HEK293T (cell line): ENCODE measurements at places on chromosomes 6 and 20.

- DNase-seq, result no peak
Observed at GRCh38 chr6:157988700-157989063, 7.0 kb downstream of the SYNJ2 start.

GRCh38 chr20:56411759-56412472 is at the start of gene CASS4:
Gene CASS4, plus strand, starts transcription at chr20:56412260. Its CDS starts 199 bp downstream, at chr20:56412459.
- no peak for DNase-seq

DNA sequence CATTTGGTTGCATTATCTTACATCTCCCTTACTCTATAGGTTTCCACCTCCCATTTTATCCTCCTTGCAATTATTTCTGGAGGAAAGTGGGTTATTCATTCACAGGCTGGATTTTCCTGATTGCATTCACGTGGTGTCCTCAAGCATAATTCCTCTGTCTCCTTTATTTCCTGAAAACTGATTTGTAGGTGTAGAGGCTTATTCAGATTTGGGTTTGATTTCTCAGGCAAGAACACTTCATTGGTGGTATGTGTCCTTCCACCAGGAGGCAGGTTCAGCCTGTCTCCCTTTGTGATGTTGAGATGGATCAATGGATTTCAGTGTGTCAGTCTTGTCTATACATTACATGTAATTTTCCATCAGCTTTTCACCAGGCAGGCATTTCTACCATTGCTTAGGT is 17.3 kb downstream of the DNPH1 start:
- DNase-seq, result no peak

GRCh38 chr6:125784365-125784764 is 6.4 kb upstream of the NCOA7 start:
- no peak for DNase-seq

DNA sequence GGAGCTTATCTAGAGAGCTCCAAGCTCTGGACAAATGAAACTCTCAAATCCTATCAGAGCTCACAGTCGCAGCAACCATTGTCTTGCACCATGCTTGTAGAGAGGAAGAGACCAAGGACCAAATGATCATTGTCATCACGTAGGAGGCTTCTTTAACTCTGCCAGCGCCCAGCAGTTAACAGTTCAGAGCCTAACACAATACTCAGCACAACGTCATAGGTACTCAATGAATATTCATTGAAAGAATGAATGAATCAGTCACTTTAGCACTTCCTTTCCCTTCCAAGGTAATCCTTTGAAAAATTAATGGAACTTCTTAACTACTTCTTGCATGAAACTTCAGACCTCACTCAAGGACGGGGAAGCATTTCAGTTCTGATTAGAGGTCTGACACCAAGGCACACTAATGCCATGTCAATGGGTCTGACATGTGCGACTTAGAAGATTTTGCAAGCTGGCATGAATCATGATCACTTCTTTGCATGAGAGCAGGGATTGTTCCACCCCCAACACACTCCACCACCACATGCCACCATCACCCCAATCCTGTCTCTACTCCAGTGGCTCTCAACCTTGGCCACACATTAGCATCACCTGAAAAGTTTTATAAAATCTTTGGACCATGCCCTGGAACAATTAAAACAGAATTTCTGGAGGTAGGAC is 45.1 kb downstream of the KHDC1L start:
- DNase-seq, result no peak

DNA sequence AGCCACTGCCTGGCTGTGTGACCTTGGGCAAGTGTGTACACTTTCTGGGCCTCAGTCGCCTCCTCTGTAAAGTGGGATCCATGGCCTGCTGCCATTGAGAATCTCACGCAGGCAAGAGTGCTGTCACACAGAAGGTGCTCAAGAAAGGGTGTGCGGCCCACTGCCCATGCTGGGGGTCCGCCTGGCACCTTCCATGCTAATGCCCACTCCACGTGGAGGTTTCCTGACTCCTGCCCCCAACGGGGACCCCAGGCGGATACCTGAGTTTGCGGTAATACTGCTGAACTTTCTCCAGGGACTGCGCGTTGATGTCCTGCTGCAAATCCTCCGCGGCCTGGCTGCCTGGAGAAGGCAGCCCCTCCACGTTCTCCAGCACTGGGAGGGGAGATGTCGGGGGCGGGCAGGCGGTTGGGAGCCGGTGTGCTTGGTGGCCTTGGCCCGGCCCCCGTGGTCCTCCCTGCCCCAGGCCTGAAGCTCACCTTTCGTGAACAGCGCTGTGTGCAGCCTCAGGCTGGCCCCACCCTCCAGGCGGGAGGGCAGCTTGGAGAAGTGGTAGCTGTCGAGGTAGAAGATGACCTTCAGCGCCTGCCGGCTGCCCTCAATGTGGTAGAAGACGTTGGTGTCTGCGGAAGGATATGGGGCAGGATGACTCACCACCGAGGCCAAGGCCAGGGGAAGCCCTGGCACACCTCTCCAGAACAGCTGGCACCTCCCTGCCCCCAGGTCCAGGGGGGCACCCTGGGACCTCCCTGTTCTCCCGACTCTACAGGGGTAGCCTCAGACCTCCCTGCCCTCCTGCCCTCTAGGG is 195.6 kb downstream of the PREX1 start:
- no peak for DNase-seq

DNA sequence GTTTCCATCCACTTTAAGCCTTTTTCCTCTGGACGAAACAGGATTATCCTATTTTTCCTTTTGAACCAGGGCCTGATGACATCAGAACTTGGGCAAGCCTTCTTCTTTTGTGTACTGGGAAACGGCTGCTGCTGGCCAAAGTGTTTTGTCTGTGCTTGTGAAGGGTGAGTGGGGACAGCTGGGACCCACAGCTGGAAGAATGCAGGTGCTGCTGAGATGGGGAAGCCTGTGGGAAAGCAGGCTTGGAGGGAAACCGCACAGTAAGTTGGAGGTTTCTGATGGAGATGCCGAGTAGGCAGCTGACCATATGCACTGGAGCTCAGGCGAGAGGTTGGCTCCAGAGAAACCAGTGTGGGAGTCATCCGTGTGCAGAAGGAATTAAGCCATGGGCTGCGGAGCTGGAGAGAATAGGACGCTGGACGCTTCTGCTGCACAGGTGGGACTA is 8.5 kb upstream of the PSMG4 start:
- DNase-seq, result no peak

DNA sequence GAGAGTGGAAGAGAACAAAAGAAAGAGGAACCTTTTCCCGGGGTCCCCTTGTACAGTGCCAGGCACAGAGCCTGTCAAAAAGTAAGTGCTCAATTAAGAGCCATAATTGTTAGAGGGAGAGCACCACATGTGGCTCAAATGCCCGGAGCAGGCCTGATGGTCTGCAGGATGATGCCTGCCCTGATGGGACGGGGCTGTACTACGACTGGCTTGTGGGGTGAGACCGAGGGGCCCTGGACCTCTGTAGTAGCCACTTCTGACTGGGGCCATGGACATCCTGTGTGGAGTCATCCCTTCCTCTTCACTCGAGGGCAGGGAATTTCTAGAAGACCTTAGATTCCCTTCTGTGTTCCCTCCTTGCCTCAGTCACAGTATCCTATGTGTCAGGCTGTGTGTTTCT is 47.9 kb downstream of the KCNK5 start:
- DNase-seq, result no peak

GRCh38 chr6:5981126-5982026 is 25.3 kb downstream of the NRN1 start:
- DNase-seq, result no peak

- DNase-seq, result no peak
Observed at GRCh38 chr6:112156668-112157067, 69.3 kb downstream of the FAM229B start.

GRCh38 chr6:8082954-8083858 is 19.0 kb upstream of the BLOC1S5 start:
- no peak for DNase-seq

GRCh38 chr6:39343396-39343870 is 20.9 kb upstream of the KCNK16 start:
- no peak for DNase-seq

- no peak for DNase-seq
Observed at GRCh38 chr6:40425192-40425919, 161.8 kb downstream of the LRFN2 start.

DNA sequence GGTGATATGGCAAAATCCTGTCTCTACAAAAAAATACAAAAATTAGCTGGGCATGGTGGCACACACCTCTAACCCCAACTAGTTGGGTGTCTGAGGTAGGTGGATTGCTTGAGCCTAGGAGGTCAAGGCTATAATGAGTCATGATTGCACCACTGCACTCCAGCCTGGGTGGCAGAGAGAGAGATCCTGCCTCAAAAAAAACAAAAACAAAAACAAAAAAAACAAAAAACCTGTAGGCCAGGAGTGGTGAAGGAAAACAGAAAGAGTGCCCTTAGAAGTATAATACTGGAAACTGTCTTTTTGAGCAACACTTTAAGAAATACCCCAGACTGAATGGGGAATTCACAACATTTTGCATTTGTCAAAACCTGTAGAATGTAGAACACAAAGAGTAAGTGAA is 85.3 kb downstream of the JARID2 start:
- DNase-seq, result no peak

GRCh38 chr20:36408219-36408618 is 102.1 kb downstream of the DLGAP4 start:
- DNase-seq, result no peak

DNA sequence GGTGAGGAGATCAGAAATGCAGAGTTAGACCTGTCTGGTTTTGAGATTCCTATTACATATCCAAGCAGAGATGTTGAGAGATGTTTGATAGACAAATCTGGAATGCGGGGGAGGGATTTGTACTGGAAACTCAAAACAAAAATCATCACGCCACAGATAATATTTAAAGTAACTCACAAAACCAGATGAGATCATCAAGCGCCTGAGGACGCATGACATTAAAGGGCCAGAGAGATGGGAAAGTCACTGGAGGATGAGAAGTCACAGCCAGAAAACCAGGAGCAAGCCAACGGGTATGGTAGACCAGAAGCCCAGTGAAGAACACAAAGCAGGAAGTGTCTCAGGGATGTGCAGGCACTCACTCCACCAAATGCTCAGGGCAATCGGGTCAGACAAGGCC is 87.7 kb downstream of the DLL1 start:
- no peak for DNase-seq

DNA sequence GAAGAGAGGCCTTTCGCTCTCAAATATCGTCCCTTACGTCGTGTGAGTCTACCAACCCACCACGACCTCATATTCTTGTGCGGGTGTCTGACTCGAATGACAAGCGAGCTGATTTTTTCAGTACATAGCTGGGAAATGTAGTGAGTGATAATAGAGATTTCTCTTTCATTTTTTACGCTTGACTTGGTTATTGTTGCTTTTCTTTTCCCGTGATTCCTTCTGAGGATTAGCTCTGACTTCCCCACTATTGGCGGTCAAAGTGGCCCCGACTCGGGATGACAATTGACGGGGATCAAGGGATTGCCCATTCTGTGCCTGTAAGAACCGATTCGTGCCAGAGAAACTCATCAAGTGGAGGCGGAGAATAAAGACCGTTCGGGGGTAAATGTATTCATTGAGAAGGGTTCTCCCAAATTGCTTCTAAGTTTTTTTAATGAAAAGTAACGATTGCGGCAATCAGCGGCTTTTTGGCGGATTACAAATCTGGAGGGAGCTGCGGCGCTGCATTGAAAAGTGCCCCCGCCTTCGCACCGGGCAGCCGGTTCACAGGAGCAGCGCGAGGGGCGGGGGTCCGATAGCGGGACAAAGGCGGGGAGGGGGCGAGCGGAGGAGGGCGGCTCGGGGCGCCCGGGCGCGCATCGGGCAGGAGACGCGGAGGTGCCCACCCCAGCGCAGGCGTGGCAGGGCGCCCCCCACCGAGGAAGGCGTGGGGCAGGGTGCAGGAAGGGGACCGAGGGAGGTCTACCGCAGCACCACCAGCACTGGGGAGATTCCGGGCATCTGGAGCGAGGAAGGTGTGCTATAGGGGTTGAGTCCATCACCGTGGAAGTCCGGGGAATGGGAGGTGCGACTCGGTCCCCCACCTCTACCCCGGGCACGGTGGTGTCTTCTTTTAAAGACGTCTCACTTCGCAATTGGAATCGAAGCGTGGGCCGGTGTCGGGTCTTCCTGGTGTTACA is 44.5 kb upstream of the OSTM1 start:
- no peak for DNase-seq

DNA sequence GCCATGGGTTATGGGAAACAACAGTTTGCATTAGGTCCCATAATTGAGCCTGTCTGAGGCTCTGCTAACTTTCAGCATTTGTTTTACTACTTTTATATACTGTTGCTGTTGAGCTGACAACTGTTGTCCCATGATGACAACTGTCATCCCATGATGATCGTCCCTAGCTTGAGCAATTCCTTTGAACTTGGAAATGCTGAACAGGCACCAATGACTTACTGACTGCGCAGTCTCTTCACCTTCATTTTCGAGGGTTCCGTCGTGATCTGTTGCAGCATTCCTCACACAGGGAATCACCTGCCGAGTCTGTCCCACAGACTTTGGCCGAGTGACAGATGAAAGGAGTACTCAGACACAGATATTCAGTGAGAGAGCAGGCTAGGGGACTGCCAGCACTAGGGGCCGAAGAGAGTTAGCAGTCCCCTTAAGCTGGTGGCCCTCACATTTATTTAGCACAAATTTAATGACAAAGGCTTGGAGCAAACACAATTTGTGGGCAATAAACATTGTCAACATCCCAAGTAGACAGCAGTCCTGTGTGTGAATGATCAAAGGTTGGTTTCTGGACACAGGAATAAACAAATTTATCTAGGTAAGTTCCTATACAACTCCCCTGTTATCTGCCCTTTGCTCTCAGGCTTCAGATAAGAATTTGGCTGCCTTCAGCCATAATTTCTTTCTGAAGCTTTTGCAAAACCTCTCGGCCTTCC is 10.0 kb upstream of the TBC1D20 start:
- DNase-seq, result no peak

DNA sequence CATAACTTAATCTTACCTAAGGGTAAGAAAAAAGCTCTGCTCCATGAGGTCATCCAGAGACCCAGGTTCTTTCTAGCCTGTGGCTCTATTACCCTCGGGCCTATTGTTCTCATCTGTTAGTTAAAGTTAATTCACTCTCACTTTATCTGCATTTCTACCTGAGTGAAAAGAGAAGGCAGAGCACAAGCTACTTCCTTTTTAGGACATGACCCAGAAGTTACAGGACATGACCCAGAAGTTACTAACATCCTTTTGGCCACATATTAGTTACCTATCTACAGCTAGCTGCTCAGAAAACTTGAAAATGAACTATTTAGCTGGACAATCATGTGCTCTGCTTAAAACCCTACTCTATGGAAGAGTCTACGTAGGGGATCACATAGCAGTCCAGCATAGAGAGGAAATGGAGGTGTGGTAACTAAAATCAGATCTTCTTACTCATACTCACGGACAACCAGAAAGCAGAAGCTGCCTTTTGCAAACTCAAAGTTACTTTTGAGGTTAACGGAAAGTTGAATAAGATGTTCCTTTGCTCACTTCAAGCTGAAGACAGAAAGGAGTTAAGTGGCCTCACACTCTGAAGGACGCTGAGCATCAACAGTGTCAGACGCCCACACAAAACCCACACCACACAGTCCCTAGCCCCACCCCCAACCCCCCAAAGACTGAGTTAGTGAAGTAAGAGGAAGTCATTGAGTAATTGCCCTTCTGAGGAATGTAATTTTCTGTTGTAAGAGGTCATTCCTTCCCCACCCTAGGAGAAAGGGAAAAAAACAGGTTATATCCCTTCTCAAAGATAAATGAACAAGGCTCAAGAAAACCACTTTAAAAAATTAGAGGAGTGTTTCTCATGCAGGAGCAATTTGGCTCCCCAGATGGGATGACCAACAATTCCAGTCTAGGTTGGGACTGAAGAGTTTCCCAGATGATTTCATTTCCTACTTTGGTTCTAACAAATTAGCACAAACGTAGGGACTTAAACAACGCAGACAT is 45.9 kb upstream of the TAB2 start:
- no peak for DNase-seq
